ENCODE measurements at places on chromosomes 6 and 20.

- DNase-seq: no peak
Measured at GRCh38 chr6:31418251-31418650, 14.9 kb downstream of the MICA start.

- DNase-seq: no peak
Measured at GRCh38 chr6:142898927-142899895, 45.8 kb downstream of the HIVEP2 start.

DNA sequence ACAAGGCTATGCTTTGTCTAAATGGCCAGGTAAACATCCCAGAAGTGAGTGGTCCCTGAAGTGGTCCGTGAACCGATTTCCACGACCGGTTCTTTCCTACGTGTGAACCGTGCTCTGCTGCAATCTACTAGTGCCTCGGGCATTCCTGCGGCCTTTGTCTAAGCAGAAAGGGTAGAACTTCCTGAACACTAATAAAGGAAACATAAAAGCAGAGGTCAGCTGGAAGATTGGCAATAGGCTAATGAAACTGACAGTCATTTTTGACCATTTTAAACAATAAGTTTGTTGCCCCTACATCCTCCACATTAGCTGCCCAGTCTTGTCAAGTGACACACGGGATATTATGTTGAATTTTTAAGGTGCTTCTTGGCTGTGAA lies 410.0 kb downstream of the PLCB1 start:
- DNase-seq: no peak

- DNase-seq: no peak
Measured at GRCh38 chr6:41583565-41583964, 37.4 kb downstream of the FOXP4 start.

DNA sequence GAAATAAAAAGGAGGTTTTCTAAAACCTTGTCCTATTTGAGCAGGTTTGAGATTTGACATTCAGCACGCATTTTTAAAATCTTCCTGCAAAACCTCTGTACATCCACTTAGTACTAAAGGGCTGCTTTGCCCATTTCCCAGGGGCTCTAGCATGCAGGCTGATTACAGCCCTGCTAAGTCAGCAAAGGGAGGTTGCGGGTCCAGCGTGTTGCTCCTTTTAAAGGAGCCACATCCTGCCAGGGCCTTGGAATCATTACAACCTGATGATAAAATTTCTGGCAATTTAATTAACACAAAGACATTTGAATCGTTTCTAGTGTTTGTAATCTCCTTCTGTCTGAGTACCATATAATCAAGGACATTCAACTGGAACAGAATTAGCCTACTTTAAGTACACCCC lies 455.1 kb upstream of the CITED2 start:
- no peak for DNase-seq

GRCh38 chr20:843912-844311 lies 10.4 kb downstream of the FAM110A start:
- no peak for DNase-seq

DNA sequence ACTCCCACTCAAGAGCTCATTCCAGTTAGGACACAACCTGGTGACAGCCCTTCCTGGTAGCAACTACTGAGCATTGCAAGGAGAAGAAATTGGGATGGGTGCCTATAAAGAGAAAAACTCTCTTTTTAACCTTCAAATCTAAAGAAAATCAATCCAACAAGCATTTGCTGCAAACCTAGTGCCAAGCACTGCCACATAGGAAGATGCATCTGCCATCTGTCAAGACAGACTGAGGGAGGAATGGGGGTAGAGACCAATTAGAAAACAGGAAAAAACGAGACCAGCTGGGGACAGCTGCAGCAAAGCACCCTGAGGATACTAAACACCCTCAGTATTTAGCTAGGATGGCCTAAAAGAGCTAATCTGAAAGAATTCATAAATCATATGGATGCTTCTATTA lies 27.9 kb downstream of the HLA-DMB start:
- DNase-seq: no peak

- DNase-seq: no peak
Measured at GRCh38 chr6:109800771-109801170, 109.7 kb downstream of the FIG4 start.

- DNase-seq: no peak
Measured at GRCh38 chr6:14135893-14136539, 18.4 kb downstream of the CD83 start.

DNA sequence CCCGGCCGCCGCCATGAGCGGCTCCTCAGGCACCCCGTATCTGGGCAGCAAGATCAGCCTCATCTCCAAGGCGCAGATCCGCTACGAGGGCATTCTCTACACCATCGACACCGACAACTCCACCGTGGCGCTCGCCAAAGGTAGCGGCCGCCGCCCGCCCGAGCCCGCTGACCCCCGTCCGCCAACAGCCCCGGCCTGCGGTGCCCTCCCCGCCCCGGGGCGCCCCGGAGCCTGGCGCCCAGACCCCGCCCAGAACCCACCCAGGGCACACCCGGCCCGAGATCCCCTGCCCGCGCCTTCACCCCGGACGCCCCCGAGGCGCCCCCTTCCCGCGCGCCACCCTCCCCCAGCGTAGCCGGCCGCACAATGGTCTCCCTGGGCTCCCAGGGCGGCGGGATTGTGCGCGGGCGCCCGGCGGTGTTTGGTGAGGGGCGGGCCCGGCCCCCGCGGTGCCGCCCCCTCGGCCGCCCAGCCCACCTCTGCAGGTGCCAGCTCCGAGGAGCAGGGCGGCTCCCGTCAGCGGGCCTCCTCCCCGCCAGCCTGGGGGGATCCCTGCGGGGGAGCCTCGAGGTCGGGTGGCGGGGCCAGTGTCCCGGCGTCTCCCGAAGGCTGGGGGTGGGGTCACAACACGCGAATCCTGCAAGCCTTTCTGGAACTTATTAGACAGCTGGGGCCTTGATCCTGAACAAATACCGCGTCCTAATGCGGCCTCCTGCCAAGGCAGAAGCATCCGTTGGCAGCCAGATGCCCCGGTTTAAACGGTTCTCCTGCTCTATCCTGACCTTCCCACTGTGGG lies 577 bp downstream of the LSM14B start:
- DNase-seq: no peak

DNA sequence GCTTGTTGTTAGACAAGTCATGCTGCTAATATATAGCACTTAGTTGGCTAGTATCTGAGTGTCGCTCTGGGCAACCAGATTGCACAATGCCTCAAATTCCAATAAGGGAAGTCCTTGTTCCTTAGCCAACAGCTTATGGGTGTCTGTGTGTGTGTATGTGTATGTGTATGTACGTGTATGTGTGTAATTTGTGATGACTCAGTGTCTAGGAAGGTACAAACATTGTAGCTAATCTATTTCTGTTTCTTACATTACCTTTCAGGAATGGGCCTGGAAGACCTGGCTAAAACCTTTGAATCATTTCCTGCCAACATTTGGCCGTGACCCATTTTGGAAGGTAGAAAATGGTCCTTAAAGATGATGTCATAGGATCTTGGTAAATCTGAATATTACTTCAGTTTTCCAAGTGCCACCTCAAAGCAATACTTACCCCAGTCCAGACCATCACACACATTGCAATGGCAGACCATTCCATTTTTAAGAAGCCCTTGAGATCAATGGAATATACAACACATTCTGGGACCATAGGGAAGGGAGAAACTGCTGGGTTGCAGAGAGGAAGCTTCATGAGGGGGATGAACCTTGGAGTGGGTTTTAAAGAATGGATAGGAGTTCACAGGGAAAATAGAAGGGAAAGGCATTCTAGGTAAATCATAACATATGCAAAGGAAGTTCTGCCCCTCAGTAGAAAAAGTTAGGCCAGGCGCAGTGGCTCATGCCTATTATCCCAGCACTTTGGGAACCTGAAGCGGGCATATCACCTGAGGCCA lies 25.1 kb downstream of the NEDD9 start:
- no peak for DNase-seq

DNA sequence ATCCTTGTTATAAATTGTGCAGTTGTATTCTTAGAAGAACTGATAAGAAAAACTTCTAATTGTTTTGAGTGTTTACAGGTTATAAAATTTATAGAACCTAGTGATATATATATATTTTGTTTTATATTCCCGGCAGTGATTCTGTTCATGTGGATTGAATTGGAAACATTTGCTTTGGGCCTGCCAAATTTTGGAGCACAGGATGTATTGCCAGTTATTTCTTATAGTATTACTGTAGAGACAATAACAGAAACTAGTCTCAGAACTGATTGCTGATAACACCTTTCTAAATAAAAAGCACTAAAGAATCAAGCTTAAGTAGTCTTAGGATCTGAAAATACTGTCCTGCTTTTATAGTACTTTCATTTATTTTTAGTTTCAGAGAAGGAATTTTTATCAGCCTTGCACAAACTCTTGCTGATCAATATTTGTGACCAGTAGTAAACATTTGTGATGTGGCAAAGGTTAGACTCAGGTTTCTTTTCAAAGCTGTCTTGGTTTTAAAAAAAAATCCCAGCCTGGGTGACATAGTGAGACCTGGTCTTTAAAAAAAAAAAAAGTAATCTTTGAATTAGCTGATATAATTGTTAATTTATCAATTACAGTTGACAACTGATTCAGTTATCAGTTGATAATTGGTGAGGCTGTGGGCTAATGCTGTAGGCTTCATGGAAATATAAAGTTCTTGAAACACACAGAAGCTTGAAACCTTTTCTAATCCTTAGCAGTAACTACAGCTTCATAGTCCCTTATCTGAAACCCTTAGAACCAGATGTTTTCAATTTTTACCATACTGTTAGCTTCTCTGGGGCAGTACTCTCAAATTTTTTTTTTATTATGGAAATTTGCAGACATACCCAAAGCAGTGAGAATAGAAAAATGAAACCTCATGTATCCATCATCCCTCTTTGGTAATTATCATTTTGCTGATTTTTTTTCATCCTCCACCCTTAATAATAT lies 42.4 kb downstream of the RNGTT start:
- no peak for DNase-seq

- DNase-seq: no peak
Measured at GRCh38 chr6:74942130-74942529, 263.7 kb downstream of the COL12A1 start.

DNA sequence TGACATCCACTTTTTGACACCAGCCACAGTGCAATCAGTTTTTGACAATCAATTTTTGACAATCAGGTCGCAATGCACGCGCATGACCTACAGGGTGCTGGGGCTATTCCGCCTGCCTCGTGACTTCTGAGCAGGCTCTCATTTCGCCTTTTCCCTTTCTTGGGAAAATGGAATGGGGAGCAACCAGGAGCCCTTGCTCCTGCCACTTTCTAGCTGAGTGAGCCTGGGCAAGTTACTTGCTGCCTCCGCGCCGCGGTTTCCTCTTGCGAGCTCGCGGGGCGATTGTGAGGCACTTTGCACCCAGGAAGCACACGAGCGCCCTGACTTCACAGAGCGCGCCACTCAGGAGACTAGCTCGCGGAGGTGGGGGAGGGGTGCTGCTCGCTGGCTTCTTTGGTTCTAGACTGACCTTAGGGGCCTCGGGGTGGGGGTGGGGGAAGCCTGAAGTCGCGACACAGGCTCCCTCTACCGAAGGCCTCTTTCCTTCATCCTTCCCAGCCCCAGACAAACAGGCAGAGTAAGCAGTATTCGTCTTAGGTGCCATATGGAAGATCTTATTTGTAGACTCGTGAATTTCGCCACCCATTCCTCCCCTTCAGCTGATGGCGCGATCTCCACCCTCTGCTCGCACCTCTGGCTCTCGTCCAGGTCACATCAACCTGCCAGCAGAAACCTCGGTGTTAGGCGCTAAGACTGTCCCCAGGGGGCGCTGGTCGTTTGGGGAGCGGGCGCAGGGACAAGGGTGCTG lies 4.6 kb downstream of the TP53TG5 start:
- peak; percentile 4 for DNase-seq

GRCh38 chr6:111439171-111439570 lies 43.8 kb downstream of the REV3L start:
- no peak for DNase-seq

DNA sequence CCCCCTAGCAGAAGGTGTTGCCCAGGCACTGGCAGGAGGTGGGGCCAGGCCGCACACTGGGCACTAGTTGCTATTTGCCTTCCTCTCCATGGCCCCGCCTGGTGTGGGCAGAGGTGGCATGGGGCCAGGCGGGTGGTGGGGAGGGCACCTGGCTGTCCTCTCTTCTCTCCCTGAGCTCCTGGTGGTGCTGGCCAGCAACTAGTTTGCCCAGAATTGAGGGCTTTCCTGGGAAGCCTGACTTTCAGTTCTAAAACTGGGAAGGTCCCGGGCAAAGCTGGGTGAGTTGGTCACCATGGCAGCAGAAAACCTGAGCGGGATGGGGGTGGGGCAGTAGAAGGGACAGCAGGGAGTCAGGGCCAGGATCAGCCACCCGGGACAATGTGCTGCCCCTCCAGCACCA lies 48.2 kb downstream of the RBM38 start:
- no peak for DNase-seq

DNA sequence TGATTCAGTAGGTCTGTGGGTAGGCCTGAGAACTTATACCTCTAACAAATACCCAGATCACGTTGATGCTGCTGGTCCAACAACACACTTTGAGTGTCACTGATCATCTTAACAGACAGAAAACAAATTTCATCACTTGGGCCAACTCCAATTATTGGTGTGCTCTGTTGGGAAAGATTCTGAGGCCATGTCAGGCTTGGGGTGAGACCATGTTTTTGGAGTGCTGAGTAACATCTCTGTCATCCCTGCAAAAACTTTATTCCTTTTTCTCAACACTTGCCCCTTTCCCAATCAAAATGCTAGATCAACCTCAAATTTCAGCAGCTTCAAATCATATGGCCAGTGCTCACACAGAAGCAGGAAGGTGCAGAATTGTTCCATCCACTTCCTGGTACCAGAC lies 108.8 kb upstream of the TENT5A start:
- no peak for DNase-seq

- no peak for DNase-seq
Measured at GRCh38 chr6:87600576-87600975, 10.6 kb downstream of the ORC3 start.

GRCh38 chr6:55445648-55446204 lies 118.5 kb downstream of the GFRAL start:
- DNase-seq: no peak

DNA sequence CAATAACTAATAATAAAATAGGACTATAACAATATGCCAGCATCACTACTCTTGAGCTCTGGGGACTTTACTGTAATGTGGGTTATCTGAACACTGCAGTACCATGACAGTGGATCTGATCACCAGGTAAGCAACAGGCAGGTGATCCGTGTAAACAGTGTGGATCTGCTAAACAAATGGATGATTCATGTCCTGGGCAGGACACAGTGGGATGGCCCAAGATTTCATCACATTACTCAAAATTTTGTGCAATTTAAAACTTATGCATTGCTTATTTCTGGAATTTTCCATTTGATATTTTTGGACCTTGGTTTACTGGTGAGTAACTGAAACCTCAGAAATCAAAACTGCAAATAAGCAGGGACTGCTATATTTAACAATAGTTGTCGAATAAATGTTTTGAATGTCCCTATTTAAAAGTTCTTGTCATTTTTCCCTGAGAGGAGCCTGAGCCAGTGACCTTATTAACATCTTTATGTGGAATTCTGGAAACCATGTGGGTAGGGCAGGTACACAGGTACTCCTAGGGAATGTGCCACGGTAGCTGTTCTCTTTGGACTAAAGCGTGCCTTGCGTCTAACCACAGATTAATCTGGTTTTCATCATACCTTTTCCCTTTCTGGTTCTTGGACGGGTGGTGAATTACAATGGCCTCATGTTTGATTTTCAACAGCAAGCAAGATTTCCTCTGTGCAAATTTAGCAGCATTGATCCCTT lies 214.5 kb upstream of the SASH1 start:
- DNase-seq: no peak

Measured in NCI-H1436 treated with DMSO at 0.1 percent for 48 hours (cell line).